ENCODE measurements at places on chromosomes 2 and 18.
A peak's percentile ranks its signal among the peaks of the same experiment; 100 is the strongest.

- DNase-seq = no peak
Measured at GRCh38 chr2:74080346-74080745, 67.4 kb downstream of the BOLA3 start.

GRCh38 chr18:56709463-56709862, 58.3 kb downstream of the WDR7 start:
- DNase-seq = peak; percentile 11

DNA sequence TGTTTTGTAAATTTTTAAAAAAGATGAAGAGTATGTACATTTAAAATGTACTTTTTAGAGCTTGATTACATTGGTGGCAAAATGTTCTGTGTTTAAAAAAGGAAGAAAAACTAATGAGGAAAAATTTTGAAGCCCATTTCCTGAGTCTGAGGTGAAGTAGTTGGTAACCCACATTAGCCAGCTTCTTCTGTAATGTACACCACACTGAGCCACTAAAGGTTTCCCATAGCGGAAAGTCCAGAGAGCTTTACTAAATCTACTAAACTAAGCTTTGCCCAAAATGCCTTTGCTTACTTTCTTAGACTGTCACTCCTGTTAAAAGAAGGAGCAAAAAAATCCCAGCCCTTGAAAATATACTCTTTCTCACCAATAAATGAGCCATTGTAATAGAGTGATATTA, 804.8 kb upstream of the ZEB2 start:
- DNase-seq = no peak

- no peak for DNase-seq
Measured at GRCh38 chr2:215392687-215393270, 43.1 kb downstream of the FN1 start.

- DNase-seq = no peak
Measured at GRCh38 chr2:16020389-16021008, 80.1 kb downstream of the MYCN start.

DNA sequence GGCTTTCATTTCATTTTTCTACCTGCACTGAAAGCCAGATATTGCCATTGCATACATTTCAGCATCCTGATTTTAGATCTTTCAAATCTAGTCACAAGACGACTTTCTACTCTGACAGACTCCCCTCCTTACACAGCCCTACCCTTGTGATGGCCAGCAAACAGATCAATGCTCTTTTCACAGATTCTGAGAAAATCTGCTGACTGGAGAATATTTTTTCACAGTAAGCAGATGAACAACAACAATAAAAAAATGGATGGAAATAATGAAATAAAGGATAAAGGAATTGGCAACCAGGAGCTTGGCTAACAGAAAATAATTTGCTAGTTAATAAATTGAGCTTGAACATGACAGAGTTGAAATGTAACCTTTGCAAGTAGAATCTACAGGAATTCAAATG, 527.2 kb downstream of the IRS1 start:
- no peak for DNase-seq
